Endodermal cell (in vitro differentiated cells): ENCODE measurements at places on chromosomes 4 and X.

DNA sequence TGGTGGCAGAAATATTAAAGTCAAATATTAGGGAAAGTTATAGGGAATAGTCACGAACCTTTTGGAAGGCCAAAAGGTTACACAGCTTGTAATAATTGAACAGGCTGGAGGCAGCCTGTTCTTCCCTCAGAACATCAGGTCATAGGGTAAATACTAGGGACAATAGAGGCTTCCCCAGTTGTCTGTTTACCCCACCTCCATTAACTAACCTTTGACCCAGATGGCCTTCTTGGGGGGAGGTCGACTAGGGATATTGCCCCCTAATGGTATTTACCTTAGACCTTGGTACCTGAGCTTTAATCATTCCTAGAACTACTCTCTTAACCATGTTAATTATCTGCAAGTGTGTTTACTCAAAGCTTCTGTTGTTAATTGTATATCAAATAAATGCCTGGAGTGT is 26.0 kb downstream of the C4orf17 start:
- DNase-seq = no peak

DNA sequence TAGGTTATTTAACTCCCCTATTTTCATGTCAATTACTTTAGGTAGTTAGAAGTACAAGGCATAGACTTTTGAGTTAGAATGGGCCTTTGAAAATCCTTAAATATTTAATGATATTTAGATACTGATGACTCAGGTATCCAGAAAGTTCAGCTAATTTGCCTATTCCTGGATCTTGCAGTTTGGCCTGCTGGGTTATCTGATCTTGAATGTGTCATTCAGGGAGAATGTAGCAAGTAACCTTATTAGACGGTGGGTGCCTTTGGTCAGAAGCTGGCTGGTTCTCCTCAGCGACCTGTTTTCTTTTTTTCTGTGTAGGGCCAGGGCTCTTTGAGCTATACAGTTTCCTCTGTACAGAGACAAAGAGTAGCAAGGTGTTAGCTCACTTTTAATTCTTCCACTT is 42.0 kb downstream of the MTM1 start:
- no peak for DNase-seq

GRCh38 chr4:5784960-5785611 is 74.1 kb downstream of the EVC start:
- peak; percentile 63 for DNase-seq

GRCh38 chr4:6225469-6225868 is 25.1 kb upstream of the JAKMIP1 start:
- peak; percentile 93 for DNase-seq

- no peak for DNase-seq
These were observed 71.0 kb downstream of the AFF1 start for GRCh38 chr4:87005690-87006425.

DNA sequence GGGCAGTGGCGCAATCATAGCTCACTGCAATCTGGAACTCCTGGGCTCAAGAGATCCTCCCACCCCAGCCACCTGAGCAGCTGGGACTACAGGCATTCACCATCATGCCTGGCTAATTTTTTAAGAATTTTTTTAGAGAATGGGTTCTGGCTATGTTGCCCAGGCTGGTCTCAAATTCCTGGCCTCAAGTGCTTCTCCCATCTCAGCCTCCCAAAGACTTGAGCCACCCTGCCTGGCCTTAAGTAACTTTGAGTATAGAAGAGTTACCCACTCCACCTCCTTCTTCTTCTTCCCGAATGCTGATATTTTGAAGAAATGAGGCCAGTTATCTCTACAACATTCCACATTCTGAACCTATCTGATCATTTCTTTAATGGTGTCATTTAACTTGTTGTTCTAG is 72.4 kb upstream of the WWC2 start:
- DNase-seq = no peak
